Upper lobe of left lung (tissue), 6 donors: ENCODE measurements at places on chromosomes 6 and 20.

DNA sequence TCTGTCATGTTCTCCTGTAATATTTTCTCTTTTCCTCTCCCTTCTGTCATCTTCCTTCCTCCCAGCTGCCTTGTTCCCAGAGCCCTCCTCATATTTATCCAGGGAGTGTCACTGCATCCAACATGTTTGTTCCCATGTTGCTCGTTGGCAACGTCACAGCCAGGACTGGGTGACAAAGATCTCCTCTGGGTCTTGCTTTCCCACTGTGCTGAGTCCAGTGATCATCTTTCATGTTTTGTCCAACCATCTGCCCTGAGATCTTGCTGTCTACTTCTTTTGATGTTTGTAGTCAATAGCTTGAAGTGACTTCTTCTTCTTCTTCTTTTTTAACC, 26.6 kb downstream of the FARS2 start:
- no peak overlapping the region for H3K4me3 ChIP-seq
- no peaks in the 10 kb centered on the region for H3K27me3 ChIP-seq
- no peaks in the 10 kb centered on the region for H3K36me3 ChIP-seq
- no peak overlapping the region for H3K27ac ChIP-seq
- peaks cover 13% of the 10 kb centered on the region for H3K4me1 ChIP-seq
- DNase-seq, result no peak

- H3K27ac ChIP-seq, result no peak overlapping the region
- no peaks in the 10 kb centered on the region for H3K36me3 ChIP-seq
- DNase-seq, result no peak
- H3K27me3 ChIP-seq, result no peaks in the 10 kb centered on the region
- H3K4me3 ChIP-seq, result no peak overlapping the region
Measured at GRCh38 chr20:7196481-7196880, 429.0 kb downstream of the BMP2 start.

GRCh38 chr6:44132476-44132875, 5.1 kb downstream of the TMEM63B start:
- DNase-seq, result no peak
- H3K4me1 ChIP-seq, result peaks cover 21% of the 10 kb centered on the region
- H3K27me3 ChIP-seq, result no peaks in the 10 kb centered on the region
- no peak overlapping the region for H3K27ac ChIP-seq

GRCh38 chr6:170184316-170184715, 106.6 kb downstream of the DLL1 start:
- no peak for DNase-seq
- H3K27ac ChIP-seq, result no peak overlapping the region
- no peaks in the 10 kb centered on the region for H3K27me3 ChIP-seq
- peaks cover 8% of the 10 kb centered on the region for H3K4me1 ChIP-seq

GRCh38 chr6:102841060-102841459, 1447.6 kb downstream of the GRIK2 start:
- no peak for DNase-seq
- no peaks in the 10 kb centered on the region for H3K4me1 ChIP-seq
- no peaks in the 10 kb centered on the region for H3K27me3 ChIP-seq
- no peaks in the 10 kb centered on the region for H3K36me3 ChIP-seq
- no peak overlapping the region for H3K4me3 ChIP-seq

- no peak overlapping the region for H3K27ac ChIP-seq
- no peaks in the 10 kb centered on the region for H3K27me3 ChIP-seq
- no peaks in the 10 kb centered on the region for H3K36me3 ChIP-seq
- no peak for DNase-seq
Measured at GRCh38 chr6:169556758-169557548, 144.9 kb downstream of the WDR27 start.

GRCh38 chr20:53337390-53338101, 256.1 kb downstream of the ZNF217 start:
- no peak overlapping the region for H3K27ac ChIP-seq
- no peak for DNase-seq
- H3K4me3 ChIP-seq, result no peak overlapping the region
- H3K27me3 ChIP-seq, result no peaks in the 10 kb centered on the region

DNA sequence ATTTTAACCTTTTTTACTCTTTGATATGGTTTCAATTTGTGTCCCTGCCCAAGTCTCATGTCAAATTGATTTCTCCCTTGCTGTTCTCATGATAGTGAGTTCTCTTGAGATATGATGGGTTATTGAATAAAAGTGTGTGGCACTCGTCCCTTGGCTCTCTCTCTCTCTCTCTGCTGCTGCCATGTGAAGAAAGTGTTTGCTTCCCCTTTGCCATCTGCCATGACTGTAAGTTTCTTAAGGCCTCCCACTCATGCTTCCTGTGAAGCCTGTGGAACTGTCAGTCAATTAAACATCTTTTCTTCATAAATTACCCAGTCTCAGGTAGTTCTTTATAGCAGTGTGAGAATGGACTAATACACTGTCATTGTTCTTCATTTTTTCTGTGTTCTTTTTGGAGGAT, 48.5 kb downstream of the LIN28B start:
- no peak overlapping the region for H3K4me3 ChIP-seq
- H3K27me3 ChIP-seq, result no peaks in the 10 kb centered on the region
- DNase-seq, result no peak
- H3K36me3 ChIP-seq, result no peaks in the 10 kb centered on the region
- no peaks in the 10 kb centered on the region for H3K4me1 ChIP-seq
- no peak overlapping the region for H3K27ac ChIP-seq

- no peak for DNase-seq
- no peak overlapping the region for H3K4me3 ChIP-seq
- H3K27ac ChIP-seq, result no peak overlapping the region
Measured at GRCh38 chr20:60632391-60633262, 619.4 kb upstream of the CDH4 start.

GRCh38 chr20:46120136-46120535, 2.0 kb downstream of the CD40 start:
- peaks cover 23% of the 10 kb centered on the region for H3K36me3 ChIP-seq
- no peak overlapping the region for H3K27ac ChIP-seq
- peaks cover 31% of the 10 kb centered on the region for H3K4me1 ChIP-seq
- no peaks in the 10 kb centered on the region for H3K27me3 ChIP-seq

GRCh38 chr20:31853481-31853880, 8.1 kb upstream of the FOXS1 start:
- peaks cover 2% of the 10 kb centered on the region for H3K27me3 ChIP-seq
- no peak for DNase-seq
- H3K4me3 ChIP-seq, result no peak overlapping the region
- no peaks in the 10 kb centered on the region for H3K36me3 ChIP-seq
- H3K4me1 ChIP-seq, result peaks cover 5% of the 10 kb centered on the region
- no peak overlapping the region for H3K27ac ChIP-seq

- H3K27me3 ChIP-seq, result no peaks in the 10 kb centered on the region
- H3K4me3 ChIP-seq, result no peak overlapping the region
- DNase-seq, result no peak
- H3K4me1 ChIP-seq, result no peaks in the 10 kb centered on the region
- peak overlapping the region; percentile 28 for H3K27ac ChIP-seq
- H3K36me3 ChIP-seq, result no peaks in the 10 kb centered on the region
Measured at GRCh38 chr6:108002365-108003221, 44.6 kb upstream of the SEC63 start.

GRCh38 chr6:141163107-141163506, 969.6 kb upstream of the GJE1 start:
- H3K4me1 ChIP-seq, result peaks cover 6% of the 10 kb centered on the region
- no peaks in the 10 kb centered on the region for H3K27me3 ChIP-seq
- H3K4me3 ChIP-seq, result no peak overlapping the region

- H3K4me3 ChIP-seq, result no peak overlapping the region
- no peak for DNase-seq
- H3K27ac ChIP-seq, result peak overlapping the region; percentile 81
- peaks cover 40% of the 10 kb centered on the region for H3K4me1 ChIP-seq
- no peaks in the 10 kb centered on the region for H3K36me3 ChIP-seq
- H3K27me3 ChIP-seq, result no peaks in the 10 kb centered on the region
Measured at GRCh38 chr6:20202324-20202658, 10.0 kb downstream of the MBOAT1 start.

- no peak overlapping the region for H3K4me3 ChIP-seq
- H3K4me1 ChIP-seq, result no peaks in the 10 kb centered on the region
- DNase-seq, result no peak
- H3K27ac ChIP-seq, result no peak overlapping the region
Measured at GRCh38 chr20:62508641-62509051, 32.9 kb upstream of the GATA5 start.

- no peak for DNase-seq
- H3K27me3 ChIP-seq, result no peaks in the 10 kb centered on the region
- H3K4me1 ChIP-seq, result no peaks in the 10 kb centered on the region
- no peaks in the 10 kb centered on the region for H3K36me3 ChIP-seq
- no peak overlapping the region for H3K4me3 ChIP-seq
Measured at GRCh38 chr20:5033566-5033965, 32.3 kb upstream of the SLC23A2 start.

GRCh38 chr6:30914076-30914853, at the start of gene VARS2:
TSS of gene VARS2 (plus strand) at chr6:30914238. CDS start at chr6:30914837, 599 bp downstream.
- H3K4me1 ChIP-seq, result peaks cover 44% of the 10 kb centered on the region
- no peaks in the 10 kb centered on the region for H3K27me3 ChIP-seq
- peaks cover 11% of the 10 kb centered on the region for H3K36me3 ChIP-seq
- peak within 1 kb of the TSS; percentile 92 for H3K27ac ChIP-seq
- DNase-seq, result peak; percentile 94

DNA sequence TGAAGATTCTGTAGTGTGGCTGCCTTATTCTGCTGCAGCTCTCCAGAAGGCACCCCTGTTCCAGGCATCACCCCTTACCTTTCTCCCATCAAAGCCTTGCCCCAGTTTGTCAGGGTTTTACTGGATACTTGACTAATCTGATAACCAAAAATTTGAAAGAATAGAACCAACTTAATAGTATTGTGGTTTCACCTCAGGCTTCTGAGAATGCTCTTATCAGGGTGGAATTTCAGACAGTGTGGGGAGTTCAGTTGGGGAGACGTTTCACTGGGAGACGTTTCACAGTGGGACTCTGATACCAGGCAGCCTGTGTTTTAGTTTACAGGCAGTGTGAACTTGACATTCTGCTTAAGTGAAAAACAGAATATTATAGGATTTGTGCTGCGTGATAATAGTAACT, 50.5 kb downstream of the SCAND1 start:
- no peak for DNase-seq
- H3K27ac ChIP-seq, result no peak overlapping the region
- H3K27me3 ChIP-seq, result no peaks in the 10 kb centered on the region
- no peak overlapping the region for H3K4me3 ChIP-seq

DNA sequence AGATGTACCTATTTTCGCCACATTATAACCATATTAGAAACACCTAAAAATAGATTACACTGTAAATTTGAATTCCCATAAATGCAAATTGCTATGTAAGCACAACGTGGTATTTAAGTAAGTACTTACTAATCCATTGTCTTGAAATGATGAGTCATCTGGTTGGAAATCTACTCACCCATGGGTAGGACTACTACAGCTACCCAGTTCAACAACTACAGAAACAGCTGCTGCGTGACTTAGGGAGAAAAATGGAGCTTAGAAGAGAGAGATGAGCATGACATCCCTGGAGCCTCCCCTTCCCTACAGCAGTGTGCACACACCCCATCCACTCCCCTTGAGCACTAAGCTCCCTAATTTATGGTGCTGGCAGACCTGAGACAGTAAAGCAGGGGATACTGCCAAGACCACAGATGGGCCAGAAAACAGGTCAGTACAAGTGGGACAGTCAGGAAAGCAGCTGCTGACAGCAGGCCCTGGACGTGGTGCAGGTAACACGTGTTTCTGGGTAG, 26.9 kb downstream of the RRAGD start:
- DNase-seq, result no peak
- no peak overlapping the region for H3K4me3 ChIP-seq
- H3K4me1 ChIP-seq, result no peaks in the 10 kb centered on the region
- no peaks in the 10 kb centered on the region for H3K36me3 ChIP-seq
- H3K27me3 ChIP-seq, result no peaks in the 10 kb centered on the region
- H3K27ac ChIP-seq, result no peak overlapping the region

DNA sequence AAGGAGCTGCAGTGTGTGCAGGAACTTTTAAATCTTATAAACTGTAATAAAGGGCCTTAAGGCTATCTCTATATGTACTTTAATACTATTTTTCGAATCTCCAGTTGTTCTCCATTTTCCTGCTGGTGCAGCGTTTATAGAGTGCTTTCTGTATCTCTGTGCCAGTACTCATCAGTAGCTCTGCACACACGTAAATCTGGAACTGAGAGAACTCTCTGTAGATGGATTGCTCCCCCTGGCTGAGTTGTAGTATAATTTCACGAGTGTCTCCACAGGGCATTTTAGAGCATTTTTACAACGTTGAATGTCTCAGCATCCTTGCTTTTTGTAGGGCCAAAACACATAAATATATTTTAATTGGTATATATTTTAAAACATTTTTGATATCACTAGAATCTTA, 256.5 kb downstream of the TRDN start:
- no peaks in the 10 kb centered on the region for H3K27me3 ChIP-seq
- no peak overlapping the region for H3K4me3 ChIP-seq
- no peaks in the 10 kb centered on the region for H3K36me3 ChIP-seq
- no peaks in the 10 kb centered on the region for H3K4me1 ChIP-seq

GRCh38 chr6:18110162-18110561, 12.3 kb downstream of the NHLRC1 start:
- no peak overlapping the region for H3K4me3 ChIP-seq
- H3K27ac ChIP-seq, result no peak overlapping the region
- DNase-seq, result no peak
- no peaks in the 10 kb centered on the region for H3K27me3 ChIP-seq
- H3K36me3 ChIP-seq, result no peaks in the 10 kb centered on the region

- H3K4me1 ChIP-seq, result no peaks in the 10 kb centered on the region
- no peak for DNase-seq
- no peak overlapping the region for H3K27ac ChIP-seq
- H3K4me3 ChIP-seq, result no peak overlapping the region
- H3K36me3 ChIP-seq, result peaks cover 48% of the 10 kb centered on the region
Measured at GRCh38 chr20:63589261-63590217, 15.5 kb upstream of the HELZ2 start.

- no peak overlapping the region for H3K4me3 ChIP-seq
- DNase-seq, result no peak
- no peaks in the 10 kb centered on the region for H3K36me3 ChIP-seq
- H3K27me3 ChIP-seq, result no peaks in the 10 kb centered on the region
- no peaks in the 10 kb centered on the region for H3K4me1 ChIP-seq
Measured at GRCh38 chr6:49539102-49539501, 11.4 kb upstream of the C6orf141 start.

DNA sequence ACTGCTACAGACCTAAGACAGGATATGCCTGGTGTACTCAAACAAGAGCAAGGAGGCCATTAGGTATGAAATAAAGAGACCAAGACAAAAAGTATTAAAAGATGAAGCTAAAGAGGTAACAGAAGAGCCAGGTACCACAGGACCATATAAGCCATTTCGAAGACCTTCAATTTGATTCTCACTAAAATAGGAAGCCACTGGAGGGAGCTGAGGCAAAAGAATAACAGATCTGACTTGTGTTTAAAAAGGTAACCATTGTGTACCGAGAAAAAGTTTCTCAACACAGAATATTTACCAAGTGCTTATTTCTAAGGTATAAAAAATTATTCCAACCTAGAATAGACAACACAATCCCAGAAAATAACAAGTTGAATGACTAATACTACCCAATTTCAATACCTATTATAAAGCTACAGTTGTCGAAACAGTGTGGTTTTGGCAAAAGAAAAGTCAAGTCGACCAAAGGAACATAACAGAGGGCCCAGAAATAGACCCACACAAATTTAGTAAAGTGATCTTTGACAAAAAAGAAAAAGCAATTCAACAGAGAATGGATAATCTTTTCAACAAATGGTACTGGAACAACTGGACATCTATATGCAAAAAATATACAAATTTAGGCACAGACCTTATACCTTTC, 125.3 kb upstream of the DST start:
- no peak for DNase-seq
- H3K27ac ChIP-seq, result no peak overlapping the region
- H3K4me1 ChIP-seq, result peaks cover 15% of the 10 kb centered on the region

GRCh38 chr6:82022614-82023129, 224.9 kb downstream of the IBTK start:
- H3K27me3 ChIP-seq, result no peaks in the 10 kb centered on the region
- no peak for DNase-seq
- H3K27ac ChIP-seq, result no peak overlapping the region
